Cerebellum (tissue), 4 donors: ENCODE measurements at places on chromosomes 3 and 15.

DNA sequence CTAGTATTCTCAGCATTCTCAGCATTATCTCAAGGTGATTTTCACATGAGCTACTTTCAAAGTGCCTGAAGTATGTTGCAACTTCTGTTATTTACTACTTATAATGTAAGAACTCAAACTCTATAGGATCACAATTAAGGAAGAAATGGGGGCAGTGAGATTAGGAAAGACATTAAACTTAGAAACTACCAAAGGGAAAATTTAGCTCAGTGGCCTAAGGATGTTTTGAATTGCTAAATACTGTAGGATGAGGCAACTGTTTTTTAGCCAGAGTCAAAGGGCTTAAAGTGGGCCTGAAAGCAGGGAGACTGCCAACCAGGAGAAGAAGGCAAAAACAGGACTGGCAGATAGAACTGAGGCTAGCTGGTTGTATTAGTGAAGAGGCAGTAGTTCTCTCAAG, 55.5 kb upstream of the MBNL1 start:
- DNase-seq = no peak

GRCh38 chr3:26312816-26313215, 309.8 kb upstream of the LRRC3B start:
- DNase-seq = peak; percentile 29

GRCh38 chr3:52881871-52882270, 15.5 kb downstream of the STIMATE start:
- DNase-seq = no peak

DNA sequence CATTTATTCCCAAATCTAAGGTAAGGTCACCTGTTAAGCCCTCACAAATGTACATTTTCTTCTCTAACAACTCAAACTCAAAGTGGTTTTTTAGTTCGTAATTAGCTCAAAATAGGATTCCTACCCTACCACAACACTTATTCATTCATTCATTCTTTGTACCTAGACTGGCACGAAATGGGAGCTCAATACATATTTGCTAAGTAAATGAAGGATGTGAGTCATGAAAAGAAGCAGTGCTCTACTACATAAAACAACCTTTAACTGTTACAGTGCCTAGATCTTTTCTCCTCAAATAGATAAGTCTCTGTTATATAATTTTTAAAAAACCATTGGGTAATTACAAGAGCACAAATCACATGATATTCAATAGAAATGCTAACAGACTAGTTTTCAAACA, 13.1 kb downstream of the RSL24D1 start:
- DNase-seq = no peak
